ENCODE measurements at places on chromosomes 13 and 19. TPM values are rescaled to one million over a fixed set of nuclear protein-coding genes. Genes with fewer than 3 reads are reported as not detected.
A peak's percentile ranks its signal among the peaks of the same experiment; 100 is the strongest.

Gene OR7D2
- 0.06 TPM for polyA plus RNA-seq

Gene C19orf67
- polyA plus RNA-seq, result not detected

Gene TNFRSF19
- polyA plus RNA-seq, result 11.0 TPM

GRCh38 chr19:42511340-42511739 is 16.9 kb downstream of the CEACAM1 start:
- no peak for DNase-seq

GRCh38 chr19:56839652-56840450 is 675 bp downstream of the PEG3 start:
- DNase-seq, result peak; percentile 94

Gene ZNF575
- 6.7 TPM for polyA plus RNA-seq

DNA sequence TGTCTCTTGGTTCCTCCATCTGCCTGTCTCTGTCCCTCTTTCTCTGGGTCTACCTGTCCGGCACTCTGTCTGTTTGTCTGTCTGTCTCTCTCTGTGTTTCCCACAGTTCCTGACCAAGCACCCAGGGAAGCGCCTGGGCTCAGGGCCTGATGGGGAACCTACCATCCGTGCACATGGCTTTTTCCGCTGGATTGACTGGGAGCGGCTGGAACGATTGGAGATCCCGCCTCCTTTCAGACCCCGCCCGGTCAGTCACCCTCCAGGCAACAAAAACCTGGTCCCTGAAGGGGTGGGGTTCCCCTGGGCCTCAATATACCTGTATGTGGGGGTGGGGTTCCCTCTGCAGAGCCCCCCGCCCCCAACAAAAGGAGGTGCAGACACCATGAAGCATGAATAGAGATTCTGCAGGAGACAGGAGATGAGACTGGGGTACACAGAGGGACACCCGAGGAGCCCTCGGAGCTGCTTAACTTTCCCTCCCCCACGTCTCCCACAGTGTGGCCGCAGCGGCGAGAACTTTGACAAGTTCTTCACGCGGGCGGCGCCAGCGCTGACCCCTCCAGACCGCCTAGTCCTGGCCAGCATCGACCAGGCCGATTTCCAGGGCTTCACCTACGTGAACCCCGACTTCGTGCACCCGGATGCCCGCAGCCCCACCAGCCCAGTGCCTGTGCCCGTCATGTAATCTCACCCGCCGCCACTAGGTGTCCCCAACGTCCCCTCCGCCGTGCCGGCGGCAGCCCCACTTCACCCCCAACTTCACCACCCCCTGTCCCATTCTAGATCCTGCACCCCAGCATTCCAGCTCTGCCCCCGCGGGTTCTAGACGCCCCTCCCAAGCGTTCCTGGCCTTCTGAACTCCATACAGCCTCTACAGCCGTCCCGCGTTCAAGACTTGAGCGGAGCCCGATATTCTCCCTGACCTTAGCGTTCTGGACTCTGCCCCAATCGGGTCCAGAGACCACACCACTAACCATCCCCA is 2.6 kb upstream of the CACNG7 start:
- DNase-seq, result no peak

DNA sequence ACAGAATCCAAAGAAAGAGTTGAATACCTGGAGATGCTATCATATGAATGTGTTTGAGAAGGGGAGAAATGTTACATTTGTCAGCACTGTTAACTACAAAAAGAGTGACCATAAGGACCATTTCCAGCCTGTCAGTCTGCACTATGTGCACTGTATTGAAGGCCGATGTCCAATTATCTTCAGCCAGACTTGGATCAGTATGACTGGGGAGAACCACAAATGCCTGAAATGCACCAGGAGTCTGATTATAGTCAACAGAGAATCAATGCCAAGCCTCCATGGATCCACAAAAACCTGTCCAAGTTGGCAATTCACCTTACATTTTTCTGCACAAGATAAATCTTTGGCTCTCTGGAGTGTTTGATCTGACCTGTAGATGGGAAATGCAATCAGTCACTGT is 697.5 kb upstream of the SGCG start:
- no peak for DNase-seq

DNA sequence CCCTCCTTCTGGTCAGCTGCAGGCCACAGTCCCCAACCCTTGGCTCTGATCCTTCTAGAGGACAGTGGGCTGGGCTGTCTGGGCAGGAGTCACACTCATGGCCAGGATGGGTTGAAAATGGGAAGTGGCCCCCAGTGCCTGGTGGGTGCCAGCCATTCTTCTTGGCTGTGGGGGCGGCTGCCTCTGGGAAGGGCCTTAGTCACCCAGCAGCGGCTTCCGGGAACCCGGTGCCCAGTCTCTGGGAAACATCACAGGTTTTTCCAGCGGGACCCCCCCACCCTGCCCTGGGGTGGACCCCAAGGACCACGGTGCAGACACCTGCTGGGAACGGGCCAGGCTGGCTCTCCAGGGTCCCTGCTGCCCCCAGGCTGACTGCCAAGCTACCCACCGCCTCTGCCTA is 27.3 kb upstream of the SLC7A10 start:
- DNase-seq, result no peak

DNA sequence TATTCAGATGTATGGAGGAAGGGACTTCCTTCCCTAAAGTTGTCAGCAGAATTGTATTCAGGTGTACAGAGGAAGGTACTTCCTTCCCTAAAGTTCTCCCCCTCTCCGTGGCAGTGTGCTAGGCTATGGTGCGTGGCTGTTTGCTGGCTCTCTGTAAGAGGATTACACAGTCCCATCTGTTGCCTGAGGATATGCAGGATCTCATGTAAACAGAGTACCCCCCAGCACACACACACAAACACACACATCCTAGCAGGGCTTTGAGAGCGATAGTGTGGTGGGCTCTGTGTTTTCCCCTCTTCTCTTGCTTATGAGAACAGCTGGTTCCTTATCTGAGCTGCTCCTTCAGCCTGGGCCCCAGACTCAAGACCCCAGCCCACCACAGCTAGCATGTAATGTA is 10.3 kb downstream of the NEK5 start:
- no peak for DNase-seq

Gene VSIG10L
- polyA plus RNA-seq, result 1.3 TPM

Gene FUT1
- polyA plus RNA-seq, result 1.2 TPM

Gene C5AR1
- 2.9 TPM for polyA plus RNA-seq

- DNase-seq, result no peak
These were observed 24.2 kb upstream of the RFC3 start for GRCh38 chr13:33793726-33794125.

DNA sequence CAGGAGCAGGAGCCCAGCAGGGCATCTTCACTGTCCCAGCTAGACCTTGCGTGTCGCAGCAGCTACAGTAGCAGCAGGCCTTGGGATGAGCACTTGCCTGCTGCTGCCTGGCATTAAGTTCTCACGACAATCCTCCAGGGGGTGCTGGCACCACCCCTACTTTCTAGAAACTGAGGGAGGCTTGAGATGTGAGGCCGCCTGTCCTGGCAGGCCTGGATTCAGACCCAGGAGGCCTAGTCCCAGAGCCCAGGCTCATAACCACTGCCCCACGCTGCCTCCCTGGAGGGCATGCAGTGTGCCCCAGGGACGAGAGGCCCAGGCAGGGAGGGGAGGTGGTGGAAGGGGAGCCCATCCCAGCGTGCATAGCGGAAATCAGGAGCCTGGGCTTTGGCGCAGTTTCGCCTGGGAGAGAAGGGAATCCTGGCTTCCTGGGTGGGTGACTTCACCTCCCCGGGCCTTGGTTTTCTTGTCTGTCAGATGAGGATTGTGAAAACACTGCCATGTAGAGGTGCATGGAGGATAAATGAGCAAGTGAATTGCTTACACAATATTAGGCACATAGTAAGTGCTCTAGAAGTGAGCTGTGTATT is 26.1 kb downstream of the PPP5C start:
- DNase-seq, result no peak

- no peak for DNase-seq
These were observed 6.7 kb downstream of the ZBTB32 start for GRCh38 chr19:35710784-35711723.

DNA sequence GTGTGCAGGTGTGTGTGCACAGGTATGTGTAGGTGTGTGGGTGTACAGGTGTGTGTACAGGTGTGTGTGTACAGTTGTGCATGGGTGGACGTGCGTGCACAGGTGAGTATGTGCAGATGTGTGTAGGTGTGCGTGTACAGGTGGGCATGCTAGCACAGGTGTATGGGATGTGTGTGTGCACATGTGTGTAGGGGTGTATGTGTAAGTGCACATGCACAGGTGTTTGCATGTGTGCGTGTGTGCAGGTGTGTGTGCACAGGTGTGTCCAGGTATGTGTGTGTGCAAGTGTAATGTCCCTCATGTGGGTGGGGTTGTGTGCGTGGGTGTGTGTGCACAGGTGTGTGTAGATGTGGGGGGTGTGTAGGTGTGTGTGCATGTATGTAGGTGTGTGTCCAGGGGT is 27.5 kb upstream of the TFDP1 start:
- no peak for DNase-seq

- DNase-seq, result no peak
These were observed 30.0 kb downstream of the ZNF91 start for GRCh38 chr19:23365222-23365621.

Gene ATP4A
- not detected for polyA plus RNA-seq

Gene SIAH3
- polyA plus RNA-seq, result 0.15 TPM

Gene KLHL1
- not detected for polyA plus RNA-seq

DNA sequence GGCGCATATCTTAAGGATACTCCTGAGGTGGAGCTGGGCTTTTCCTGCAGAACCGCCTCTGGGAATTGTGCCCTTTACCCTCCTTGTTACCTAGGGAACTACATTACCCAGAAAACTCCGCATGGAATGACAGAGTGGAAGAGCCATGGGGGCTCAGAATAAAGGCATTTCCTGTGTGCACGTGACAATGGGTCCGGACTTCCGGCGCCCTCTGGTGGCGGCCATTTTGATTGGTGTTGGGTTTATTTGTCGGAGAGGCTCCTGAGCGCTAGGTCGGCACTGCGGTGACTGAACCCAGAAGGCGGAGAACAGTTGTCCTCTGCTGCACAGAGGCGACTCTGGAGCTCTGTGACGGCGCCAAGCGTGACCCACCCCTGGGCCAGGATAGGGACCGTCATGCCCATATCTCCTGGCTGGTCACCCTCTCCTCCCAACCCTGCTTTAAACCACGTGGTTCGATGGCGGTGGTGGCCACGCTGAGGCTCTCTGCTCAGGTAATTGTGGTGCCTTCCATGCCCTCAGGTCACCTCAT is at the start of gene ZNF587B:
Gene ZNF587B (plus strand): TSS at position 229 of the 532 bp plus-strand sequence. CDS start 230 bp downstream, at position 459.
- peak; percentile 28 for DNase-seq

All from hindlimb muscle (tissue), 1 donor.